NCI-H748 treated with DMSO at 0.1 percent for 48 hours (cell line): ENCODE measurements at places on chromosomes 6 and 20.

GRCh38 chr20:21092806-21093205 lies 13.4 kb downstream of the LINC00237 start:
- no peak for DNase-seq

GRCh38 chr6:41560431-41561192 lies 14.4 kb downstream of the FOXP4 start:
- DNase-seq: no peak

DNA sequence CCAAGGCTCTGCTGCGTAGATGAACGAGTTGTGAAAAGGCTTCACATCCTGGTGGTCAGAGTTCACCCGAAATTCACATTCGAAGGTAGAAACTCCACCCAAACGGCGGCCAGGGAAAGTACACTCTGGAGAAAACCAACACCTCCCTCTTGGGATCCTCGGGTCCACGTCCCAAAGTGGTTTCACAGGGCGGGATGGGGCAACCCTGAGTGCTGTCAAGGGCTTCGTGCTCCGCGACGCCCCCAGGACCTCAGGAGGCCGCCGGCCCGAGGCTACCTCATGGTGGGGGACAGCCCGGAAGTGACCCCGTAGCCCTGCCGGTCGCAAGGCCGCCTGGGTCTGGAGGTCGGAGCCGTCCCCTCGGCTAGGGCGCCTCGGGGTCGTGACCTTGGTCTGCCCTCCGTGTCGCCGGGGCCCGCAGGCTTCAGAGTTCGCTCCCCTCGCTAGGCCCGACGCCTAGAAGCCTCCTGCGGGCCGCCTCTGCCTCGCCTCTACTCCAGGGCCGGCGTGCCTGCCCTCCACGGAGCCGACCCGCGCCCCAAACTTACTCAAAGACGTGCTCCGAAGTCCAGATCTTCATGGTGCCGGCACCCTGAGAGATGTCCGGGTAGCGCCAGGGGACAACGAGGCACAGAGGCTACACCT lies at the start of gene PRELID3B:
Gene PRELID3B, minus strand, starts transcription at position 636 of the 645 bp plus-strand sequence. Its CDS starts 56 bp downstream, at position 580.
- DNase-seq: no peak

DNA sequence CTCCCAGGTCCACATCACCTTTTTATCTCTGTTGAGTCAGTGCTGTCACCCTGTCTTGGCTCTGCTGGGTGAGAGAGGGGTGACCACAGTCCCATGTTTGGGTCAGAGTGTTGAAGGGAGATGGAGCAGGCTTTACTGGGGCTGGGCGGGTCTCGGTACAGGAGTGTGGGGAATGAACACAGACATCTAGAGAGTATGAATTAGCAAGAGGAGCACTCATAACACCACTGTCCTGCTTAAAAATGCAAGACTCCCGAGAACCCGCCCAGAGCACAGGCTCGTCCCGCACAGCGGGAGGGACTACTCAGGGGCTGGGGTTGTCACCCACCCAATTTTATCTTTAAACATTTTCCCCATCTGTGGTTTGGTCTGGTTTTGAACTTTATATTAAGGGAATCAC lies 27.5 kb upstream of the DACT2 start:
- no peak for DNase-seq

DNA sequence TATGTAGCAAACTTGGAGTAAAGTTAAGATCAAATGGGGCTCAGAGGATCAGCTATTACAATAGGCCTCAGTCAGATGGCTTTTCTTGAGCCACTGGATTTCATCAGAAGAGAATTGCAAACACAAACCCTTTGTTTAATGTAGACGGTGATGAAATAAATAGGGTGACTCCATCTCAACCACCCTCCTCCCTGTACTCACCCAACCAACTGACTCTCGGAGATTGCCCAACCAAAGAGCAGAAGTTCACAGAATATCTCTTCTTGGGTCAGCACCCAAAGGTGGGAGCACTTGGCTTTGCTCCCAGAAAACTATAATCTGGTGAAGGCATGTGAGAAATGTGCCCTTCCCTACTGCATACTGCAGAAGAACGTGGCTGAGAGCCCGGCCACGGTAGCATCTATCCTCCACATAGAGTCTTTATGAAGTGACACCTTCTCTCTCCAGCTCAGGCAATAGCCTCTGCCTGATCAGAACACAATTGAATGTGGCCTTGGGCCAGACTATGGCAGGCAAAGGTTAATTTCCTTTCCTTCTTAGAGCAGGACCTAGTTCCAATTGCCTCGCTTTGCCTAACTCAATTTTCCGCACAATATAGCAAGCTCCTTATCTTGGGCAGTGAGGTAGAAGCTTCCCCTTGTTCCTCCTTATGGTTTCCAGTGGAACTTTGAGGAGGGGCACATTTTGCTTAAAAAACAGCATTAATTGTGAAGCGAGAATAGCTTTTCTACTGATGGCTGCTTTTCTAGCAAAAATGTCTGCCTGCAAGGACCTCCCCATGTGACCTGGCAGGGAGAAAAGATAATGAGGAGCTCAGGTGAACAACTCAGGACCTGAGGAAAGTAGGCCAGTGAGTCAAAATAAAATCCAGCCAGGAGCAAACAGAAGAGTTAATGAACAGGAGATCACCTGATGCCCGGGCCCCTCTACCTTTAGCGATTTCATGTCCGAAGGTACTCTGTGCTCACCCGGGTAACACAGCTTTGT lies 79.4 kb downstream of the GFOD1 start:
- DNase-seq: no peak

- no peak for DNase-seq
These were observed 308.9 kb downstream of the ZNF217 start for GRCh38 chr20:53284696-53285095.

DNA sequence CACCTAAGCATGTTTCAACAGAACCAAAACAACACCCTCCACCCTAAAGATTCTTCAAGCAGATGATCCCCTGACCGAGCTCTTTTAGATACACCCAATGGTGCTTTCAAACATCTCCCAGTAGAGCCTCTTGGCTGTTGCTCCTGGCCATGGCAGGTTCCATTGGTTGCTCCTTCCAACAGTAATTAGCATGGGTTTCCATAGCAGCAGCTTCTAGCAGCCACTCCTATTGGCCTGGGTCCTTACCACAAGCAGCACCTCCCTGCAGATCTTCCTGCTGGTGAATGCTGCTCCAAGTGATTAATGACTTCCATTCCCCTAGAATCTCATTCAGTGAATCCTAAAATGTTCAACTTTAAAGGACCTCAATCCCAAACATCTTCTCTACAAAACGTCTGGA lies 13.9 kb downstream of the CCN2 start:
- no peak for DNase-seq

DNA sequence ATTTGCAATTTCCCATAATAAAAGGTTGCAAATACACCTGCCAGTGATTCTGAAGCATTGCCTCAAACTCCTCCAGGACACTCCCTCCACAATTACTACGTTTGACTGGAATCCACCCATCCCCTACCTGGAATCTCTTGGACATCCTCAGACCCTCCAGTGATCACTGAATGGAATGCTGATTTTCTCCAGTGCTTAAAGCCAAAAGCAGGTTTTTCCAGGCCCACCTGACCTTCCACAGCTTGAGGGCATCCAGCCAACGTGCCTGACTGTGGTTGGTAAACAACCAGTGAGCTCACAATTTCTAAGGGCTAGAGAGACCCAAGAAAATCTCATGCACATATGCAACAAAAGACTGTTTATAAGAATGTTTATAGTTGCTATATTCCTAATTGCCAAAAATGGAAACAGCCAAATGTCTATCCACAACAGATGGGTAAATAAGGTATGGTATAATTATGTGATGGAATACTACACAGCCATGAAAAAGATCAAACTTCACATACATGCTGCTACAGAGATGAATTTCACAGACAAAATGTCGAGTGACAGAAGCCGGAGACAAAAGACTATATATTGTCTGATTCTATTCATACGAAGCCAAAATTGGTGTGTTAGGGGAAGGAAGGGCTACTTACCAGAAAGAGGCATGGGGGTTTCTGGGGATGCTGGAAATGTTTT lies 147.1 kb upstream of the RREB1 start:
- DNase-seq: peak; percentile 52

- no peak for DNase-seq
These were observed 157.4 kb upstream of the PDE10A start for GRCh38 chr6:165820407-165820806.

DNA sequence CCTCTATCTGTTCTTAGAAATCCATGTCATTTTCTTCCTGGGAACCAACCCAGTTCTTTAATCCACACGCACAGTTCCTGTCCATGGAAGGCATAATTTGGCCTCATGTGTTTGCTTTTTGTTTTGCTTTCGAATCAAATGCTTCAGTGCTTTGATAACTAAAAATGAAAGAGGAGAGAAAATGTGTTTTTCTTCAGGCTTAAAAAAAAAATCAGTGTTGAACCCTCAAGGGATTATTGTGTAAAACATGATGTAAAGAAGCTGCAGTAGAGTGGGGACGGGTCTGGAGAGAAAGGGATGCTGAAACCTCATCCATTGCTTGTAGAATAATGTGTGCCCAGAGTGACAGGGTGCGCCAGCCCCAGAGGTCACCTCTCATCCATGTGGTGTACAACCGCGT lies 197.5 kb upstream of the JARID2 start:
- DNase-seq: no peak

- no peak for DNase-seq
These were observed 12.6 kb downstream of the SS18L1 start for GRCh38 chr20:62156254-62156556.

DNA sequence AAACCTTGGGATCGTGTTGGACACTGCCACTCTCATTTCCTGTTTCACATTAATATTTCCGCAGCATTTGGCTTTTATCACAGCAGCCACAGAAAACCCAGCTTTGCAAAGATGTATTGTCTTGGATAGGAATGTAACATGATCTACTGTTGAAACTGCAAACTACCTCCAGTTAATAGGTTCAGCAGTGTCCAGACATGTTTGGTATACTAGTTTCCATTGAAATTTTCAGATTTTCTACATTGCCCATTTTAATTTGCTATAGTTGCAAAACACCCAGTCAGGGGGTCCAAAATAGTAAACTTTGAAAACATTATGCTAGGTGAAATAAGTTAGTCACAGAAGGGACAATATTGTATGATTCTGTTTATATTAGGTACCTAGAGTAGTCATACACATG lies 3.3 kb downstream of the ANKRD6 start:
- peak; percentile 75 for DNase-seq

GRCh38 chr6:83273596-83273995 lies 80.4 kb downstream of the RWDD2A start:
- no peak for DNase-seq

DNA sequence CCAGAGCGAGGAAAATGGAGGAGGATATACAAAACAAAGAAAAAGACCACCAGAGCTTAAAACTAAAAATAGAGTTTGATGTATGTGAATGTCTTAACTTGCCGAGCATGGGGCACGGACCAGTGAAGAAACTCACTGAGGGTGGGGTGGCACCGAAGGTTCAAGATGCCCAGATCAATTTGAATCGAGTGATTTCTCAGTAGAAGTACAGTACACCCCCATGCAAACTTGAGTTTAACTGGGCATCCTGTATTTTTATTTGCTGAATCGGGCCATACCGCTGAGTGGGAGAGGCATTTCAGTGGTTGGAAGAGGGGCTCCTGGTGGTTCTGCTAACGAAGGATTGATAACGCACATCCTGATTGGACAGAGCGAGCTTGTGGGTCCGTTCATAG lies 81.7 kb downstream of the ANKRD60 start:
- DNase-seq: no peak

GRCh38 chr6:131255911-131256310 lies 120.6 kb downstream of the AKAP7 start:
- DNase-seq: no peak

DNA sequence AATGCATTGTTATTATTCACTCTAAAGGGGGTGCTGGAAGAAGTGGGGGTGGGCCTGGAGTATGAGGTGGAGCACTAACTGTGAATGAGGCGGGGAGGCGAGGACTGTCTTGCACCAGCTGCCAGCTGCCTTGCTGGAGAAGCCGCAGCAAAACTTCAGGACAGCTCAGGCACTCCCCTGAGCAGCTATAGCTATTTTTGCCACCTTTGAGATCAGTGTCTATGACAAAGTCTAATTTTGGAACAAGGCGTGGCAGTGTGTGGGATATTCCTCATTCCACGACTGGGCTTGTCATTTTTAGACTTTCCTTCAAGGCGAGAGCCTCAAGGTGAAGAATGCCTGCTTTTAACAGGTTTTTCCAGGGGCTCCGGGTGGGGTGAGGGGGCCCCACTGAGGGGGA lies 143.8 kb downstream of the DOK5 start:
- DNase-seq: no peak

GRCh38 chr6:153989989-153990388 lies 49.1 kb upstream of the OPRM1 start:
- DNase-seq: no peak

DNA sequence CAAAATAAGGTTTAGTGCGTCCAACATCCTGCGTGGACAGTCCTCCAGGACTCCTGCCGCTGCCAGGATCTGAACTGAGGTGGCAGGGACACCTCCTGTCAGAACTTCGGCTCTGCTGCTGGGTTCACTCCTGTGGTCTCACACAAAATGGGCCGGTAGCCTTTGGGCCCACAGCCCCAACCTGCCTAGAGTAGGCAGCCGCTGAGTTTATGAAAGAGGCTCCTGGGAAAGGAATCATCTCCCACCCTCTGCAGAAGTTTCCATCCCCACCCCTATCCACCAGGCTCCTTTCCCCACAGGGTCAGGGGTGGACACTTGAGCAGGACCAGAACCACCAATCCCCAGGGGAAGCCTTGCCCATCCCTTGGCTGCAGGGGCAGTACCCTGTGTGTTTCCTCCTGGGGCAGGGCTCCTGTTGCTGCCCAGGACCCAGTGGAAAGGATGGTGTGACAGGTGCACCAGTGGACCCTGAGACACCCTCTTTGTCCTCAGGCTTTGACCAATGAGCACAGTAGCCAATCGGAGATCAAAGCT lies 2.1 kb upstream of the ABHD16B start:
- no peak for DNase-seq

GRCh38 chr6:168554472-168554871 lies 113.5 kb downstream of the SMOC2 start:
- DNase-seq: no peak

GRCh38 chr6:8570256-8570920 lies 135.0 kb upstream of the SLC35B3 start:
- no peak for DNase-seq

DNA sequence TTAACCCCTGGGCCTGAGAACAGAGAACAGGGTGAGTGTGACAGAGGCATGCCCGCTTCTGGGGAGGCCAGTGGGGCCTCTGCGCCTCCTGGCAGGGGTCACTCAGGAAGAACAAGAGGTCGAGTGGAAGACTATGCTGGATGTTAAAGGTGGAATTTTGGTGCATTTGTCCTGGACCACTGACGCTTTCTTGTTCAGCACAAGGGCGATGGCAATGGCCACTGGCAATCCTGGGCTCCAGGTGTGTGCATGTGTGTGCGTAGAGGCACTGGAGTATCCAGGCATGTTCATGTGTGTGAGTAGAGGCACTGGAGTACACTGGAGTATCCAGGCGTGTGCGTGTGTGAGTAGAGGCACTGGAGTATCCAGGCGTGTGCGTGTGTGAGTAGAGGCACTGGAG lies 23.5 kb upstream of the NPBWR2 start:
- DNase-seq: no peak

DNA sequence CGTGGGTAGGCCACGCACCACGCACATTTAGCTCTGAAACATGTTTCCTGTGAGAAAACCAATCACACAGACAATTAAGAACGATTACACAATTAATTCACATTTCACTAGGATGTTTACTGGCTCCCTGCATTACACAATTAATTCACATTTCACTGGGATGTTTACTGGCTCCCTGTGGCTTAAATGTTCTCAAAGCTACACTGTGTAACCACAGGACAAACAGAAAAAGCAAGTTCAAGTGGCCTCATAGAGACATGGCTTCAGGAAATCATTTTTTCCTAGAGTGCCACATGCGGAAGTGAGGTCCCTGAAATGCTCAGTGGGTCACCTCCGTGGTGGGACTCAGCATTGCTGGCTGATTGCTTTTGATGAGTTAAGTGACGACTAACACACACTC lies 61.7 kb upstream of the XRN2 start:
- DNase-seq: peak; percentile 90

GRCh38 chr6:138450445-138450844 lies 46.4 kb downstream of the HEBP2 start:
- no peak for DNase-seq
